Stimulated activated CD4-positive, alpha-beta T cell treated with anti-CD3 and anti-CD28 coated beads, Interleukin-4, amount 100 ng/mL, for 1 hour (primary cell): ENCODE measurements at places on chromosomes 1 and 21.

- DNase-seq: no peak
These were observed 1.7 kb downstream of the PITHD1 start for GRCh38 chr1:23779826-23780371.

DNA sequence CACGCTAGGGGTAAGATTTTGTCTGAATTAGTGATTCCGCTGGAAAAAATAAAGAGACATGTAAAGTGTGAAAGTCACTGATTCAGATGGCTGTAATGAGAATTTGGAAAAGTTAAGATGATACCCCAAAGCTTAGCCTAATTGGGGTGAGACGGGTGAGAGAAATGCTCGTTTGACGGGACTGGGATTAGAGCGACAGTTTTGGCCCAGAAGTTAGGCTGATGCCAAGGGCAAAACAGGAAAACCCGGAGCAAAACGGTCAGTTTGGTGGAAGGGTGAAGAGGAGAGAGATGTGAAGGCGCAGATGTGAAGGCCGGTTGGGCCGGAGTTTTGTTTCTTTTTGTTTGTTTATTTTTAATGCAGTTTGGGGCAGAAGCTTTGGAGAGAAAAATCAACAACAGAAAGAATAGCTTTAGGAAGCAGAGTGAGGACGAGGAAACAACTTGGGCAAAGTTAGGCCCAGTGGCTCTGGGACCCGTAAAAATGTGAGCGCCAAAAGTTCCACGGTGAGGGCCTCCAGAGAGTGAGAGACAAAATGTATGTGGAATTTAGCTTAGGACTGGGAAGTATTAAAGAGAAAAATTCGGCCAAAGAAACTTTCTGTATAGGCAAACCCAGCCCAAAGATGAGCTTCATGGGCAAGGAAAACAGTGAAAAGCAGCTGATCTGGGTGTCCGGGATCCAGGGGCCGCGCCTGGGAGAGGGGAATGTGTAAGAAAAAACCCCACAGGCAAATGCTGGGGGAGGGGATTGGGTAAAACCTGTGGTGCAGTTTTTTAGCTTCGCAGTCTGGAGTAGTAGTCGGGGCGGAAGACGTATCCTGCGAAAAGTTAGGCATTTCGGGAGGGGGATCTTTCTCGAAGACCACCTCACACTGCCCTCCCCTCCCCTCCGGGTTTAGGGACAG is 1.2 kb downstream of the DMRTA2 start:
- no peak for DNase-seq

DNA sequence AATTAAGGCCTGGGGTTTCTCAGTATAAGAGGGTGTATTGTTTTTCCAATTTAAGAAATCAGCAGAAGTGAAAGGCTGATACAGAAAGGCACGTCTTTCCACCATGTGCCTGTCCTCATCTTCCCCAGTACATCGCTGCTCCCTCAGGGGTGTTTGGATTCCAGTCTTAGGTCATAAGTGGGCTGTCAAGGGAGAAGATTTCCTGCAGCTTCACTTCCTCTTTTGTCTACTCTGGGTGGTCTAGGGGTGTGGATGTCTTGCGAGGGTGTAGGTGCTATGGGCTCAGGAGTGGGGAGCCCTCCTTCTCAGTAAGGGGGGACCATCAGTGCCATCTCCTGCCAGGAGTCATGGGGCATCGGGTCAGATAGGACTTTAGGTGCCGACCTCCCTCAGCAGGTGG is 999.8 kb upstream of the NCAM2 start:
- no peak for DNase-seq

GRCh38 chr1:162716123-162716522 is 74.4 kb upstream of the HSD17B7 start:
- DNase-seq: no peak

DNA sequence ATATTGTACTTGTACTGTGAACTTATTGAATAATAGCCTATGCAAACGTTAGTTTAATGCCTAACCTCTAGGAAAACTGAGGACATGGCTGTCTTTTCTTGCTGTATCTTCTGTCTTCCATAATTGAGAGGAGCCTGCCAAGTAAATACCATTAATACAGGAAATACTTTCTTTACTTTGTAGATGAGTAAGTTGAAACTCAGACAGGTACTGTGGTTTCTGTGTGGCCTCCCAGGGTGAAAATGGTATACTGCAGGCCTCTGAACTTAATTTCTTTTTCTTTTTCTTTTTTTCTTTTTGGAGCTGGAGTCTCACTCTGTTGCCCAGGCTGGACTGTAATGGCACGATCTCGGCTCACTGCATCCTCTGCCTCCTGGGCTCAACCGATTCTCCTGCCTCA is 208.8 kb upstream of the ADGRL4 start:
- DNase-seq: no peak

GRCh38 chr1:27436204-27437159 is 44.1 kb downstream of the GPR3 start:
- no peak for DNase-seq

GRCh38 chr1:87830432-87830978 is 501.8 kb downstream of the LMO4 start:
- no peak for DNase-seq

DNA sequence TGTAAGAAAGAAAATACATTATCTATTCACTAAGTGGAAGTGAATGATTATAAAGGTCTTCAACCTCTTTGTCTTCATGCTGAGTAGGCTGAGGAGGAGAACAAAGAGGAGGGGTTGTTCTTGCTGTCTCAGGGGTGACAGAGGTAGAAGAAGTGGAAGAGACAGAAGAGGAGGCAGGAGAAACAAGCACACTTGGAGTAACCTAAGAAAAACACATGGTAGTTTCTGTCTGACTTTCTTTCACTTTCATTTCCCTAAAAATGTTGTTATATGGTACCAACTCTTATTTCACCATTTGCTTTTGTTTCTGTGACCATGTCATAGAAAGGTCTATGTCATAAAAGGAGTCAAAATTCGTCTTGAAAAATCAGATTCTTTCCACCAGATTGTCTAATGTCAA is 696.6 kb upstream of the BRINP3 start:
- DNase-seq: no peak

DNA sequence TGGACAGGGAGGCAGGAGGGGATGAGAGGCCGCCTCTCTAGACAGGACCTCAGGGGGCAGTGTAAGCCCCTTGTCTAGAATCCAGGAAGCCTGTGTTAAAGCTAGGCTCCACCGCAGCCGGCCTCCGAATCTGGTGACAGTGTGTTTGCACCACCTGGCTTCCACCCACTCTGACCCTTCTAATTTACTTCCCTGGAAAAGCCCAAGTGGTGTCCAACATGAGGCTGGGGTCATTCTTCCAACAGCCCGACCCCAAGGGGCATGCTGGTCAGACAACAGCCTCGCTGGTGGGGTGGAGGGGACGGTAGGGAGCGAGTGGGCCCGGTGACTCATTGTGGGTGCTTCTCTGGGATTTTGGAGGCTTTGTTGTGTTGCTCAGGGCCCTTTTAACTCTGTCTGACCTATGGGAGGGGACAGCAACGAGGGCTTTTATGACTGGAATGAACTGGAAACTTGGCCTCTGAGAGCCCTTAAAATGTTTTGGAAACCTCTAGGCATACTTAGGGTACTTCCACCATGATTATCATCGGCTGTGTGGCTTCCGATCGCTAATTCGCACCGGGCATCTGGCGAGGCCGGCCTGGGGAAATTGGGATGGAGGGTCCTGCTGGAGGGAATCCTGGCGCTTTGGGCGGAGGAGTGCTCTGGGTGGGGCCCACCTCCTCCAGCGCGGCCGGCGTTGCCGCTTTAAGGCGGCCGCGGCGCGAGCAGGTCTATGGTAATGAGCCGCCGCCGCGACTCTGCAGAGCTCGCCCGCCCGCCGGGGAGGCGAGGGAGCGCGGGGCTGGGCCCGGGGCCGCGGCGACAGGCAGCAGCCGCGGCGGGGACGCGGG is at the start of gene CELSR2:
CELSR2 (plus strand) TSS at position 743 of the 833 bp plus-strand sequence. CDS start 541 bp downstream, outside the sequence.
- peak; percentile 60 for DNase-seq

- DNase-seq: no peak
These were observed 7.0 kb downstream of the ENSA start for GRCh38 chr1:150622303-150622975.

GRCh38 chr21:37865156-37865555 is 51.1 kb downstream of the KCNJ6 start:
- no peak for DNase-seq

- no peak for DNase-seq
These were observed 217.0 kb downstream of the RWDD3 start for GRCh38 chr1:95451054-95451453.

DNA sequence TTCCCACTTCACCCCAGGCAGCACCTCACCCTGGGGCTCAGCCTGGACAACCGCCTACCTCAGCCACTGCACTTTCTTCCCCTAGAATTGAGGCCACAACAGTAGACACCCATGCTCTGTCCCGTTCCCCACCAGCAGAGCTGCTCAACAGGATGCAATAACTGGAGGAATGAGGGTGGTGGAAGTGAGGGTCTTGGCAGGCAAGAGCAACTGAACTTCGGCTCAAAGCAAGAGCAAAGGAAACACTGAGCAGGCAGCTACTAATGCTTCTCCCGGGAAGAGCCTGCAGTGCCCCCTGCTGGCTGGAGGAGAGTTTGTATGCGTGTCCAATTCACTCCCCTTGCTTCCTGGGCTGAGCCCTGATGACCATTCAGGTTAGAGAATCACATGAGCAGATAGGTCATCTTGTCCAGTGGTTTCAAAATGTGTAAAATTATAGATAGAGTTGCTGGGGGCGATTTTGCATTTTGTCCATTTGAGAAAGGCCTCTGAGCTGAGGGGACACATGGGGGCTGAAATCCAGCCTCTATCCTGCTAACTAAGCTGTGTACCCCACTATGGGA is 13.9 kb downstream of the NT5C1A start:
- peak; percentile 69 for DNase-seq

GRCh38 chr1:105204836-105205371 is 1455.2 kb downstream of the AMY1C start:
- DNase-seq: no peak

DNA sequence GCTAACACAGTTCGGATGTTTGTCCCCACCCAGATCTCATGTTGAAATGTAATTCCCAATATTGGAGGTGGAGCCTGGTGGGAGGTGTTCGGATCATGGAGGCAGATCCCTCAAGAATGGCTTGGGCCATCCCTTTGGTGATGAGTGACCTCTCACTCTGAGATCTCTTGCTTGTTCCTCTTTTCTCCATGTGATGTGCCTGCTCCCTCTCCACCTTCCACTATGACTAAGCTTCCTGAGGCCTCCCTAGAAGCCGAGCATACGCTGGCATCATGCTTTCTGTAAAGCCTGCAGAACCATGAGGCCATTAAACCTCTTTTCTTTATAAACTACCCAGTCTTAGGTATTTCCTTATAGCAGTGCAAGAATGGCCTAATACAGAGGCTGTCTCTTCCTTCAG is 8.1 kb upstream of the PLA2G5 start:
- DNase-seq: no peak

DNA sequence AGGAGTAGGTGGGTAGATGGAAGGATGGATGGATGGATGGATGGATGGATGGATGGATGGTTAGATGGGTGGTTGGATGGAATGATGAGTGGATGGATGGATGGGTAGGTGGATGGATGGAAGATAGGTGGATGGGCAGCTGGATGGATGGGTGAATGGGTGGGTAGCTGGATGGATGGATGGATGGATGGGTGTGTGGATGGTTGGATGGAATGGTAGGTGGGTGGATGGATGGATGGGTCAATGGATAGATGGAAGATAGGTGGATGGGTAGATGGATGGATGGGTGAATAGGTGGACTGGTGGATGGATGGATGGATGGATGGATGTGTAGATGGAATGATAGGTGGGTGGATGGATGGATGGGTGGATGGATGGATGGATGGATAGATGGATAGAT is 164.0 kb upstream of the VAMP3 start:
- no peak for DNase-seq

- no peak for DNase-seq
These were observed 2.0 kb downstream of the PIK3CD start for GRCh38 chr1:9653491-9654050.

GRCh38 chr1:217453816-217454215 is 177.1 kb downstream of the GPATCH2 start:
- no peak for DNase-seq

GRCh38 chr1:37017720-37018119 is 16.6 kb downstream of the GRIK3 start:
- DNase-seq: no peak

DNA sequence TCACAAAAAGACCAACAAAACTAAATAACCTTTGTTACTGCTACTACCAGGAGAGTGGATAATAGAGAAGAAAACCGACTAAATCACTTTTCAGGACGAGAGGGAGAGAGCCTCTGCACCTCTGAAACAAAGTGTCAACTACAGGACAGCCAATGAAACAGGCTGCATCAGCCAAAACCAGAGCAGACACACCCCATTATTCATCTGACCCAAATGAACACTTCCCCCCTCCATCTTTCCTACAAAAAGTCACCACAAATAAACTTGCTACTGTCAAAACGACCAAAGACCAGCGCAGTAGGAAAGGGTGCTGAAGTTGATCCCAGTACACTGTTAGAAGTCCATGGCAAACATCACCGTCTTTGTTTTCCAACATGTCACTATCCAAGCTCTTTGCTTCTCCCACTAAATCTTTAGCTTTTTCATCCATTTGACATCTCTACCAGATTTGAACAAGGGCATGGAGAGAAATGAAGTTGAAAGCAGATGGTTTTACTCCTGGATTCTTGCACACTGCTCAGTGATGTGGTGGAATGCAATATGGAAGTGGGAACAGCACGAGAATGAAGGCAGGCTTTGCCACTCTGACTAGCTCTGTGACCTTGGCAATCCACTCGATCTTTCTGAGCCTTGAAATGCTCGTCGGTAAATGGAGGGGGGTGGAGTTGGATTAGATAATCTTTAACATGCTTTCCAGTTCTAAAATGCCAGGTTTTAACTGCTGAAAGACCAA is 20.5 kb downstream of the DSTYK start:
- no peak for DNase-seq

DNA sequence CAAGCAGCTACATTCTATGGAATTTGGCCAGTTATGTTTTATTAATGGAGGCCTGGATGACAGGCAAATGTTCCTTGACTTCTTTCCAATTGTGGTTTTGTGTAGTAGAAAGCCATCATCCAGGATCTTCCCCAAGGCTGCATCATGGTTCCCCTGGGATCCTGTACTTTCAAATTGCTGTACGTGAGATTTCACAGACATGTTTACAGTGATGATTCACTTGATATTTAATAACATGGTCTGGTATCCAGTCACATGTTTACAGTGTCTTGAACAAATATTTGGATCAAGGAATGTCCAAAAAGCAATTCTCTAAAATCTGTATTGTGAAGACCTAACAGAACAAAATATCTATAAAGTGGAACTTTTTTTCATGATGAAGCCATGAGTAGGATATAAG is 68.3 kb upstream of the ST6GALNAC3 start:
- DNase-seq: no peak
